ENCODE measurements at places on chromosomes 6 and 20.

- no peak for DNase-seq
These were observed 3.8 kb upstream of the DSP start for GRCh38 chr6:7537565-7538174.

DNA sequence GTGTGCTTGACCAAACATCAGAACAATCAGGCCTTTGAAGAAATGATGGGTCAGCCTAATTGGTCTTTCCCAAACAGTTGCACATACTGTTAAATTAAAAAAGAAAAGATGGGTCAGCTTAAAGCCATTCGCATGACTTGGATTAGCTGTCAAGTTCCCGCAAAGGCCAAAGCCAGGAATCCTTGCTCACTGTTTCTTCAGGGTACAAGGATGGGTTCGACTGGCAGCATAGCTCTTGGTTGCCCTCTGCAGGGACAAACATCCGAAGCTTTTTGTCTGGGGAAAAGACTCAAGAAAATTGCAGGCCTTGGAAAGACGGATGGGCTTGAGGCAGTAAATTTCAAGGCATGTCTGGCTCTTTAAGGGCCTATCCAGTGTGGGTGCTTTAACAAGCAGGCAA lies 168.0 kb downstream of the HDGFL1 start:
- no peak for DNase-seq

GRCh38 chr6:84304881-84305280 lies 77.4 kb upstream of the CEP162 start:
- DNase-seq = no peak

DNA sequence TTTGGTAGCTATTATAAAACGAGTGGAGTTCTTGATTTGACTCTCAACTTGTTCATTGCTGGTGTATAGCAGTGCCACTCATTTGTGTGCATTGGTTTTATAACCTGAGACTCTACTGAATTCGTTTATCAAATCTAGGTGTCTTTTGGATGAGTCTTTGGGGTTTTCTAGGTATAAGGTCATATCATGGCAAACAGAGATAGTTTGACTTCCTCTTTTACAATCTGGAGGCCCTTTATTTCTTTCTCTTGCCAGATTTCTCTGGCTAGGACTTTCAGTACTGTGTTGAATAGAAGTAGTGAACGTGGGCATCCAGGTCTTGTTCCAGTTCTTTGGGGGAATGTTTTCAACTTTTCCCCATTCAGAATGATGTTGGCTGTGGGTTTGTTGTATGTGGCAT lies 38.8 kb downstream of the SUMO4 start:
- DNase-seq = no peak

- DNase-seq = no peak
These were observed 247.7 kb upstream of the PMEPA1 start for GRCh38 chr20:57957411-57958049.

DNA sequence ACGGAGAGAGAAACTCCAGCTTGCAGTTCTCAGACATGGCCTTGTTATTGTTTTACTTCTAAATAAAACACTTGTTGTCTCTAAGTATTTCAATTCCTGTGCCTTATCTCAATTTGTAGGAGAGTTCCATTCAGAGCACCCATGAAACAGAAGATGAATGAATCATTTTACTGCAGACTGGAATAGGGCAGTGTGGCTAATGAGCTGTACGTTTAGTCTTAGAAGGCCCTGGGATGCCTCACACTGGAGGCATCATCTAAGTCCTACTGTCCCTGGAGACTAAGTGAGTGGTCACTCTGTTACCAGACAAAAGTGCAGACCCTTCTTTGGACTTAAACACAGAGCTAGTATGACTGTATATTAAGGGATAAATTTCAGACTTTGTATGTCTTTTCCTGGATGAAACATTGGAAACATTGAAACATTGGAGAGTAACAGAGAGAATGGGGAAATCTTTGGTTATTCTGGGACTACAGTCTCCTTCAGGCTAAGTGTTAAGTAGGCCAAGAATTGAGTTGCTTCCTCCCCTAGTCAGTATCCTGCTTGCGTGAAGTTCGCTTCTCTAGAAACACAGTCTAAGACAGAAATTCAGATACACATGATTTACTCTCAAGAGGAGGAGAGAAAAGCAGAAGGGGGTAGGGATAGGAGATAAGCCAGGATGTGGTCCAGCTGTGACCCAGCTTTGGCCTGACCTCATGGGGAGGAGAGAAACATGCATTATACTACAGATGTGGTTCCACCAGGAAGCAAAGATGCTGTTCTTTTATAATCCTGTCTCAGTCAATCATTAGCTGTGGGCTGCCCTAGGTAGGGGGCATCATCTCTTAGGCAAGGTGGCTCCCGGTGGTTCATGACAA lies 167.4 kb upstream of the BMP2 start:
- DNase-seq = no peak

- no peak for DNase-seq
These were observed 55.6 kb downstream of the PYGB start for GRCh38 chr20:25303292-25304024.

DNA sequence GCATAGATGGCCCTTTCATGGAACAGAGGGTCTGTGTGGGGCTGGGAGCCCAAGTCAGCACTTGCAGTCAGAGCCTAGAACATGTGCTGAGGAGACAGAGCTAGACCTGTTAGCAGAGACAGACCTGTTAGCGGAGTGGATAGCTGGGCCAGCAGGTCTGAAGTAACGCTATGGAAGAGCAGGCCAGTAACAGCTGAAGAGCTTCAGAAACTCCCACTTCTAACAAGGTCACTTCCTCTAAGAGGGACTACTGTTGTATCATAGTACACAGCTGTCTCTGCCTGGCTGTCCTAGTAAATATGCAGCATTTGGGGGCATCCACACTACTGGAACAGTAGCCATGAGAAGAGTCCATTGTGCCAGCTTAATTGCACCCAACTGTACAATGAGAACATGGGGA lies 41.2 kb upstream of the POLR1H start:
- no peak for DNase-seq

- no peak for DNase-seq
These were observed 3.5 kb downstream of the ZFAND3 start for GRCh38 chr6:37822851-37823682.

- DNase-seq = no peak
These were observed 557.5 kb upstream of the NOX3 start for GRCh38 chr6:156013155-156013554.

DNA sequence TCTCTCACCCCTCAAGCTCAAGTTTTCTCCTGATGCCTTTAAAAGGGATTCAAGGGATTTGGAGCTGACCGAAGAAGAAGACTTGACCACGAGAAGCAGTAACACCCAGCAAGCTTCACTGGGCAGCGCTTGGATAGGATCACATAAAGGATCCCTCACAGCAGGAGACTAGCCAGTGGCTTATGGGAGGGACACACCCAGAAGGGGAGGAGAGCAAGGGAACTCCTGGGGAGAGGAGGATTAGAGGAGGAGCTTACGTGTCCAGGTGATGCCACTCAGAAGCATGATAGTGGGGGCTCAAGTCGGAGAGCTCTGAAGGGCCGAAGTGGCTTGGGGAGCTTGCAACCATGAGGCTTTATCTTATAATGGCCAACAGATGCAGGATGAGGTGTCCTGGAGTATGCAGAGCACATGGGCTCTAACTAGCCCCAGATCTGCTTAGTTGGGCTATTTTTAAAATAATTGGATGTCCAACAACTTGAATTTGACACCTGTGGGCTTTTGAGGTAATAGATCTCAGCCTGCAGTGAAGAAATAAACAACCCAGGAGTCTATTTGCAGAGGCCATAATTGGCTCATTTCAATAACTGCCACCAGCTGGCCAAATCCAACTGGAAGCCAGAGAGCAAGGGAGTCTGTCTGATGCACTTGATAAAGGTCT lies 137.9 kb upstream of the EXOC2 start:
- DNase-seq = no peak

DNA sequence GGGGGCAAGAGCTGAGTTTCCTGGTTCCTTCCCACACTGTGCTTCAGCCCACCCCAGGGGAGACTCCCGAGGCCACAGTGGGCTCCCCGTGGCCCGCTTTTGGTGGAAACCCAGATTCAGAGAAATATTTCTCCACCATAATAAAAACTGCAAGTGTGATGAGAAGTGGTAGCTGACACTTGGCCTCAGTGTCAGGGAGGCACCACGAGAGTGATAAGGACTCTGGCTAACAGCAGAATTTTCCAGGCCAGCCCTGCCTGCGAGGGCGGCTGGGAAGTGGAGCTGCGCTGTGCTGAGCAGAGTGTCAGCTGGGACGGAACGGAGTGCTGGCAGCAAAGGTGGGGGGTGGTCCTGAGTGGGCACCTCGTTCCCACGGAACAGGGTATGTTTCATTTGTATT lies 22.5 kb downstream of the SPATA2 start:
- DNase-seq = no peak

DNA sequence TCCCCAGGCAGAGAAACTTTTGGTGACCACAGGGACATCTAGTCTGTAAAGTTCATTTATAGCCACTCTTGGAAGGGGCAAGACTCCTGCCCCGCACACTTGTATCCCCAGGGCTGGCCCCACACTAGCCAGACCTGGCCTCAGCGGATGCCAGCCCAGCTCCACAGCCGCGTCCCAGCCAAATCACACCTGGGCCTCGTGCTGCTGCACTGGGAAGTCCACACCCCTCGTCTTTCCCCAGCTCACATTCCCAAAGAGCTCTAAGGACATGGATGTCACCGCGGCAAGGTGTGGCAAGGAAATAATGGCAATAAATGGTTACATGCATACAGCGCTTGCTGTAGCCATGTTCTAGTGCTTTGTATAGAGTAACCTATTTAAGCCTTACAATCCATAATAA lies 8.6 kb downstream of the IP6K3 start:
- DNase-seq = no peak

GRCh38 chr6:13615792-13616120 lies 621 bp downstream of the NOL7 start:
- DNase-seq = peak; percentile 18

DNA sequence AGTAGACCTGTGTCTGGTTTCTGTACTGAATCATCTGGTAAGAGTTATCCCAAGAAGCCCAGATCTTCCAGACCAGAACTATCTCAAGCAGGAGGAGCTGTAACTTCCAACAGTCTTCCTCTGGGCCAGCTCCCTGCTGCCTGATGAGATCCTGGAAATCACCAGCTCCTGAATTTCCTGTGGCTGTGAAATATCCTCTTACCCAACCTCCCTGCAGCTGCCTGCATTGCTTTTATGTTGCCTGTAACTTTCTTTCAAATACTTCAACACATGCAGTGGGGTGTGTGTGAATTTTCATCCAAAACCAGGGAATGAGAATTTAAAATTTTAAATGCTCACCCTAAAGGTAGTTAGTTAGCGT lies 160.5 kb upstream of the LAMP5 start:
- DNase-seq = no peak

GRCh38 chr20:63738687-63739129 lies 868 bp upstream of the SLC2A4RG start:
- no peak for DNase-seq

DNA sequence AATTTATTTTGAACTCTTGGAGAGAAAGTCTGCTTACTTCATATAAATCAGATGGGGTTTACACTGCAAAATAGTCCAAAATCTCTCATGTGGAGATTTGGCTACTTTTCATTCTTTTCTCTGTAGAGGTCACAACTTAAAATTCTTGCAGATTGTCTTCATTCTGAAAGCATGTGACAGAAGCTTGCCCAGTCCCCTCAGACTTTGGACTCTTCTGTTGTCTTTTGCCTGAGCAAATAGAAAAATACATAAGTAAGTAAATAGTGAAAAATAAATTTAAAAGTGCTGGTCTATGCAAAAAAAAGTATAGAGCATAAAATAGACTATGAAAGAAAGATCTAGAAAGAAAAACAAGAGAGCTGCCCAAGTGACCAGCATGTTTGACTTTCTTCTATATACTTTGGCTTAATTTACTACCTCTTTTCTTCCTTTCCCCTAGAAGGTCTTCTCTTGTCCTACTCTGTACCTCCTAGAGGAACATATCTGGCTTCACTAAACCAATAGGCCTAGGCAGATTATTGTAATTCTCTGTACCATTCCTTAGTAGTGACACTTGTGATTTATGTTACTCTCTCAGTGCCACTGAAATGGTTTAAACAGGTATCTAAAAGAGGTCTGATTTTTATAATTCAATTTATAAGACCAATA lies 260.9 kb downstream of the TENT5A start:
- DNase-seq = no peak

GRCh38 chr6:98335594-98335993 lies 498.8 kb upstream of the POU3F2 start:
- no peak for DNase-seq

DNA sequence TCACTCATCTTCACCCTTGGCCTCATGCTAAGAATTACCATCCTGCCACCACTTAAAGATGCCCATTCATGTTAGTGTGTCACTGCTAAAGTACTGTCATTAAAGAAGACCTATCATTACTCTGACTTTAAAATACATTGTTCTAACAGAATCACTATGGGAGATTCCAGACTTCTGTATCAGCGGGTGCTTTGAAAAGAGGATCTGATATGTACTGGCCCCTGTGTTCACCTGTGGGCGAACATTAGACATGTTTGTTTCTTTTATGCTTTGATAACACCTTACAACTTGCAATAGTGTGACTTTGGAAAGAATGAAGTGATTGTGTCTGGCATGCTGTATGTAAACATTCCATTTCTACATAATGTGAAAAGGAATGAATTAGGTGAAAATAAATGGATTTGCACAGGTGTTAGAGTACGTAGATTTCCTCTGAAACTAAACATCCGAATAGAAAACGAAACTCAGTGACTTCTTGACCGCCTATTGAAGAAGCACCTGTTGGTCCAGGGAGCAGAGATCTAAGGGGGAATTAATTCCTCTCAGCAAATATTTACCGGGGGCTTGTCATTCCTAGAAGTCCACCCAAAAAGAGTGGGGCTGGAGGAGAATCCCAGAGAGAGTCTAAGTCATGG lies 132.3 kb downstream of the CARMIL1 start:
- DNase-seq = no peak

DNA sequence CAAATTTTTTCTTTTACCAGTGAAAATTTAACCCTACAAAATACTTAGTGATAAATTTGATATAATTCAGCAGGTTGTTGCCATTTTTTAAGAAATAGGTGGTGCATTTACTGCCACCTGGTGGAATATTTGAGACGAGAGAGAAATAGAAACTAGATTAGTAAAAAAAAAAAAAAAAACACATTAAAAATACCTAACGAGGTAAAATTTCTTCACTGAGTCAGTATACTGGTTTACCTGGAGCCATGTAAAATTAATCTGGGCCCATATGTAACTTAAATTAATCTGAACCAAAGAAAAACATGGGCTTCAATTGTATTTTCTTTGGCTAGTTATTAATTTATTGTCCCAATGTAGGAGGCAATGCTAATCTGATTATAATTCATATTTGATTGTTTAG lies 520.8 kb downstream of the EPM2A start:
- peak; percentile 27 for DNase-seq

DNA sequence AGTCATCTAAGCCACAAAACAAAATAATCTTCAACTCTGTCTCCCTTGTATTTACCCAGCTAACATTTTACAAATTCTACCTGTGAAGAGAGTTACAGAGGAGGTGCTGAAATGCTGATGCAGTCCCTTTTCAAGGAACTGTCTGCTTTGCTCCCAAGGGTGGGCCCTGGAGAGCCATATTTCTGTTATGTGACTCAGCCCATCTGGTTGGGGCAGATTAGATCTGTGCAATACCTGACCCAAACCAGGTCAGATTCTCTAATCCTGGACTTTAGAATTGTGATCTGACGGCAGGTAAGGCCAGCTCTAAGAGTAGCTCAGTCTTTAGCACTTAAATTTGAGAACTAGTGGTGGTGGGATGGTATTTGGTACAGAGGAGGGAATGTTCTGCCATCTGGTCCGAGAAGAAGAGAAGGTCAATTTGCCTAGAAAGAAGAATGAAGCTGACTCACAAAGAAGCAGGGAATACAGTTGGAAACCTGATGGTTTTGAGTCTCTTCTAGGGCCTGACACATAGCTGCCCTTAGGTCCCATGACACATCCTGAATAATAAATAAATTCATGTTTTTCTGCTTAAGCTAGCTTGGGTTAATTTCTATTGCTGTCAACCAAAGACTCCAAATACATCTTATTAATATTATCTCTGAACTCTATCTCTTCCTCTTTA lies 8.1 kb downstream of the ZNF311 start:
- DNase-seq = no peak
